ENCODE measurements at places on chromosomes 7 and 10.
A peak's percentile ranks its signal among the peaks of the same experiment; 100 is the strongest.

DNA sequence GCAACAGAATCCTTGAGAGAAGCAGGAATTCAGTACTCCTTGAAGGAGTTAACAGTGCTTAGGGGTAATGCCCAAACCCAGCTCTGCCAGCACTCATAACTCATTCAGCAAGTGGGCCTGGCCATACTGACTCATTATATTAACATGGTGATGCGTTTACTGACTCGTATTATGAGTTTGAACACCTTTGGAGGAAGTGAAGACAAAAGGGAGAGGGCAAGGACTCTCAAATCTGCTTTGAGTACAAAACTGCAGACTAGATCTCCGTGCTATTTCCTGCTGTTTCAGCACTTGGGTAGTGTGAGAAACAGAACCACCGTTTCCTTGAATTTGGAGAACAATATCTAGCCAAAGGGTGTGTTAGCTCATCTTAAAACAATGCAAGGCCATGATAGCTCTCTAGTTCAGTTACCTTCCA is 30.8 kb downstream of the SLC16A9 start:
- no peak for DNase-seq

DNA sequence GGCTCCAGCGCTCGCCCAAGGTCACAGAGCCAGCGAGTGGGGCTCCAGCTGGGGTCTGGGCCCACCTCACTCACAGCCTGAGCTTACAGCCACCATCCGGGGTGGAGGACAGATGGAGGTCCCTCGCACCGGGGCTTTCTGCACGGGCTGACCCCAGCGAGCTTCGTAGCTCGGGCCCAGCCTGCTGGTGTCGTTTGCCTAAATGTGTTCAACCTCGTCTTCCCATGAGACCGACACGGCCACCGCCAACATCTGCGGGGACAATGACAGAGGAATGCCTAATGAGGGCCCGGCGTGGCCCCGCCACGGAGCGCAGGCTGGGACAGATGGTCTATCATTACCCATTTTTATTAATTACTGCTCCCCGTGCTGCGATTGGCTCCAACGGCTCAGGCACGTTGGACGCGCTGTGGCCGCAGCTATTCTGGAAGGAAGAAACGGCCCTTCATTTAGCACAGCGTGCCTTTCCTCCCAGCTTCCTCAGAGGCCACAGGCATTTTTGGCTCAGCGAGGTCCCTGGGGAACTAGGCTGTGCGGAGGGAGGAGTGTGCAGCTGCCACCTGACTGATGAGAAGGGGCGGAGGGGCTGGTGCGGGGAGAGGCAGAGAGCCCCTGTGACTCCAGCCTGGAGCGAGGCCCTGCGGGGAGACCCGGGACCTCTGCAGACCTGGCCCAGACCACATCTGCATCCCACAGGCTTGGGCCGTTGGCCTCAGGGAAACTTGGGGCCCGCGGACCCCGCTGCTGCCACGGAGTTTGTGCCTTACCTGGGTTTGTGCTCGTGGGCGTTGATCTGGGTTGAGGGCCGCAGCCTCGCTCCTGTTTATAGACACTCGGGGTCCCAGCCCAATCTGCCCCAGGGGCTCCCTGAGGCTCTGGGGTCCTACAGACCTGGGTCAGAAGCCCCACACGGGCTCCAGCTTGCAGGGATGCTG is 22.9 kb upstream of the ELFN1 start:
- peak; percentile 55 for DNase-seq

DNA sequence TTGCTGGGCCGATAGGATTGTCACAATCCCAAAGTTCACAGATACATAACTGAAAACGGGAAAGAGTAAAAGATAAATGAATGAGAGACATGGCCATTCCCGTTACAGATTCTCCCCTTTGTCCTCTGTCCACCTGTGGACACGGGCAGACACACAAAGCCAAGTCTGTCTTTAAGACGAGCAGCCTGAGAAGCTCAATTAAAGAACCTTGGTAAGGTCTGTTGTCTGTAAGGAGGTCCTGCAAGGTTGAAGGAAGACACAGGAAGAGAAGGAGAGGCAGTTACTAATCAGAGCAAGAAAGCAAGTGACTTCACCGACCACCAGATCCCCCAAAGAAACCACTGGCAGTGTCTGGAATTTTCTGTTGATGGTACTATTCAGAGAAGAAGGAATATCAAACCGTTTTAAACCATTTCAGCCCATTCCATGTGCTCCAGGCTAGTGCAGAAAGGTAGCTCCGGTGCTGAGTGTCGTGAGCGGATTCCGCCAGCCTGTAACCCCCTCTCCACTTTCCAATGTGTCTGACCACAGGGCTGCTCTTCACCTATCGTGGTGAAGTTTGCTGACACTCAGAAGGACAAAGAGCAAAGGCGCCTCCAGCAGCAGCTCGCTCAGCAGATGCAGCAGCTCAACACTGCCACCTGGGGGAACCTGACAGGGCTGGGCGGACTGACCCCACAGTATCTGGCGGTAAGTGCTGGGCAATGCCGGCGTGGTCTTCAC is 252.6 kb downstream of the CELF2 start:
- peak; percentile 93 for DNase-seq

DNA sequence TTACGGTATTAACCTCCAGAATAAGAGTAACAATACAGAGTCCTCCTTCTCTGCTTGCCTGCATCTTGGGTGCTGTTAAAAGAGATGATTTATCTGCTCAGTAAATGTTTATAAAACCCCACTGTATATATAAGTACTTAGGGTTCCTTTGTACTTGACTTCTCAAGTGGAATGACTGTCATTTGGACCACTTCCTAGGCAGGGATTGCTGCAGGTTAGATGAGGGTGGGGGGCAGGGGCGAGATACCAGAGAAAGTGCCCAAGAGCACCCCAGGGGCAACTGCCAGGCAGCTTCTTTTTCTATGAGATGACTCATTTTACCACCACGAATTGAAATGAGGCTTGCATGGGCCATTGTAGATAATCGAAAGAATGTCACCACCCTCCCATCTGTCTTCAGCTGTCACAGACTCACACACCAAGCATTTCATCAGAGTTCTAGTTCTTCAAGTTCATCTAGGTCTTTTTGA is 421.9 kb upstream of the GALNT17 start:
- DNase-seq, result peak; percentile 43

DNA sequence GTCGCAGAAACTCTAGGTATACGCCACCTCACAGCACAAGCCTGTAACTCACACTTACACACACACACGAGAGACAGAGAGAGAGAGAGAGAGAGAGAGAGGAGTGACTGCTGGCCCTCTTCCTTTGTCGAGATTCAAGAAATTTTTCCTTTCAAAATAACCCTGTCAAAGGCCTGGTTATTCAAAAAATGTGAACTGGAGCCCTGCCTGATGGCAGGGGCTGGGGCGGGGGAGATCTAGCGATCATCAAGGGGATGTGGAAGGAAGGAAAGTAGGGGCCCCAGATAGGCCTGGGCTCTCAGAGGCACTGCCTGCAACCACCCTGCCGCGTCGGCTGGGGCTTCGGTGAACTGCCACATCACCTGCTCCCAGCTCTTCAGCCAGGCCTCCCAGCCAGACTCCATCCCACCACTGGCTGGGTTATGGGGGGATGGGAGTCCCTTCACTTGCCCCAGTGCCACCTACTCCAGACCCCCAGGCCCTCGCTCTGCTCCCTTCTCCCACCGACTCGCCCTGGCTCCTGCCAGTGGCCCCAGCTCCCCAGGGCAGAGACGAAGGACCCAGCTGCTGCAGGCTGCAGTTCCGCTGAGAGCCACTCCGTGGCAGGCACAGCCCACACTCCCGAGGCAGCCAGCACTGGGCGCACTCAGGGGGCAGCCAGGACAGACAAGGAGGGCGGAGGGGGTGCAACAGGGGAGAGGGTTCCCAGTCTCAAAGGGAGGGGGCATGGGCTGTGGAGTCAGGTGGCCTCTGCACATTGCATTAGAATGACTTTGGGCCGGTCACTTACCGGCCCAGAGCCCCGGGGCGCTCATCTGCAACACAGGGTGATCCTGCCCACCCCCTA is 15.3 kb downstream of the KCNH2 start:
- peak; percentile 54 for DNase-seq

DNA sequence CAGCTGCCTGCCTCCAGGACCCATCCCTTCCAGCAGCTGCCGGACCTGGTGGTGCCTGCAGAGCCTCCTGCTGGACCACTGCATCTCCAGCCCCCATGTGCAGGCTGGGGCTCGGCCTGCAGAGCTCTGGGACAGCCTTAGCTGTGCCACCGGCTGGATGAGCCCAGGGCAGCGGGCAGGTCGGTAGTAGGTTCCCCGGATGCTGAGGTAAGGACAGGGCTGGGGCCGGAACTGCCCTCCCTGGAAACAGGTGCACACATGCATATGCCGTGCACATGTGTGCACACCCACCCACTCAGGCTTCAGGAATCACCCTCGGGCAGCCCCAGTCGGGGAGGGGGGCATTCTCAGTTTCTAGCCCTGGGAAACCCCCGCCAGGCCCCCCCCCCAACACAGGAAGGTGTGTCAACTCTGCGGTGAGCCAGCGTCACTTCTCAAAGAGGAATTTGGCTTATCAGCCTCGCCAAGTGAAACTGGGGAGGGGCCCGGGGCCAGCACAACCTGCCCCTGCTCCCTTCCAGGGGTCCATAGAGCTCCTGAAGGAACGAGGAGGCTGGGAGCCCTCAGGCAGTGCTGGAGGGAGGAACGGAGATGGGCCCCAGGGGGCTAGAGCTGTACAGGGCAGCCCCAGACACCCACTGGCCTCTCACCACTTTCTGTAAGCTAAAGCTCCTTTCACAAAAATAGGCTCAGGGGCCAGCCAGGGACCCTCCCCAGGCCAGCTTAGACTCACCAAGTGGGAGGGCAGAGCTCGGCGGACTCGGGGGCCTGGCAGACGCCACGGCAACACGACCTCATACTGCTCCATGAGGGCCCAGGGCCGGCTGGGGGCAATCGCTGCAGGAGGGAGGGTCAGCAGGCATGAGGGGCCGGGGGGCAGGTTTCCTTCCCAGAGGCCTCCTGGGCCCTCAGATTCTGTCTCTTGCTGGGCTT is 1.7 kb downstream of the ADAM8 start:
- no peak for DNase-seq
